HepG2 (cell line): ENCODE measurements at places on chromosomes 3 and 15. TPM values are rescaled to one million over a fixed set of nuclear protein-coding genes. Genes with fewer than 3 reads are reported as not detected.

GRCh38 chr3:34300621-34301020, 502.2 kb downstream of the PDCD6IP start:
- H3K27me3 ChIP-seq: no peaks in the 10 kb centered on the region
- H3K36me3 ChIP-seq: no peaks in the 10 kb centered on the region
- H3K27ac ChIP-seq: no peak overlapping the region

DNA sequence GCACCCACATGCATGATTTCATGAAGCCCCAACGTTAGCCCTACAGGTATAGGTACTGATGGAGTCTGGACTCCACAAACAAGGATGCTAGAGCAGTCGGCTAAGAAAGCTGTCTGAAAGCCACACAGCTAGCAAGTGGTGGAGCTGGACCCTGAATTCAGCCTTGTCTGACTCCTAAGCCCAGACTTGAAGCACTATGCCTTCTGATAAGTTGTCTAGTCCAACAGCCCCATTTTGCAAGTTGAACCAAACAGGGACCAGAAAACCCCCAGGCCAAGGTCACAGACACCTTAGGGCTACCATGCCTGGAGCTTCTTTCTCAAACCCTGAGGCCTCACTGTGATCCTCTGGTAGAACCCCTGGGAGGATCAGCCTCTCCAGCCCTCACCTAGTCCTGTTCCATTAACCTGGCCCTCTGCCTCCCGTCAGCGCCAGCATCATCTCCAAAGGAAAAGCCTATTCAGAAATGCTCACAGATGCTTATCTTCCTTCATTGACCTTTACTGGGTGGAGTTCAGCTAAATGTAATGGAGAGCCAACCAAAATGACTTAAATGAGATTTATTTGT, 1.7 kb upstream of the SLCO2A1 start:
- no peak for DNase-seq
- no peaks in the 10 kb centered on the region for H3K36me3 ChIP-seq
- H3K4me1 ChIP-seq: peaks cover 36% of the 10 kb centered on the region
- H3K27me3 ChIP-seq: peaks cover 31% of the 10 kb centered on the region
- H3K27ac ChIP-seq: no peak overlapping the region
- H3K4me3 ChIP-seq: no peak overlapping the region

GRCh38 chr15:38150148-38150547, 102.5 kb upstream of the SPRED1 start:
- H3K27me3 ChIP-seq: no peaks in the 10 kb centered on the region
- H3K36me3 ChIP-seq: no peaks in the 10 kb centered on the region
- no peaks in the 10 kb centered on the region for H3K4me1 ChIP-seq
- DNase-seq: no peak
- no peak overlapping the region for H3K27ac ChIP-seq

DNA sequence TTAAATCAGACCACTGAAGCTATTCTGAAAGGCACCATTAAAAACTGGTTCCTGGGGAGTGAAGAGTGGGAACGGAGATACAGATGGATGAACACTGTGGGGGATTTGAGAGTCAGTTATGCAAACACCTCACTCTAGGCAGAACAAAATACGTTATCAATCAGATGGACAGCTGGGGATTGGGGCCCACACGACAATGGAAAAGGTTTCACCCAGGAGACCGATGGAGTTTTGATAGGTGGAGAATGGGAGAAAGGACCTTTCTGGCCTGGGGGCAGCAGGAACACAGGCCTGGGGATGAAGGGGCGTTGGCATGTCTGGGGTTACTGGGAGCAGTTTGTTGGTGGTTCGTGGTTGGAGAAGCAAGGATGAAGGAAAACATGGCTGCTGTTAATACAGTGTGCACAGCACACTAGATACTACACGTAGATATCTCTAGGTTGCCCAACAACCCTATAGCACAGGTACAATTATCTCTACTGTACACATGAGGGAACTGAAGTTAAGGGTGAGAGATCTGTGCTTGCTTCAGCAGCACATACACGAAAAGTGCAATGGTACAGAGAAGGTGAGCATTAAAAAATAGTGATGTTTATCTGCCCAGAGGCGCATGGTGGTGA, 16.5 kb downstream of the ST6GAL1 start:
- no peak for DNase-seq
- no peaks in the 10 kb centered on the region for H3K36me3 ChIP-seq
- H3K4me1 ChIP-seq: 0 out of 2 replicates have a peak, but pooled peaks cover 8% of the 10 kb centered on the region
- no peak overlapping the region for H3K4me3 ChIP-seq

GRCh38 chr15:41780727-41781126, 6.4 kb downstream of the MAPKBP1 start:
- H3K36me3 ChIP-seq: no peaks in the 10 kb centered on the region
- H3K27me3 ChIP-seq: no peaks in the 10 kb centered on the region
- H3K4me3 ChIP-seq: no peak overlapping the region
- peak overlapping the region; percentile 65 for H3K27ac ChIP-seq
- DNase-seq: no peak
- peaks cover 74% of the 10 kb centered on the region for H3K4me1 ChIP-seq

DNA sequence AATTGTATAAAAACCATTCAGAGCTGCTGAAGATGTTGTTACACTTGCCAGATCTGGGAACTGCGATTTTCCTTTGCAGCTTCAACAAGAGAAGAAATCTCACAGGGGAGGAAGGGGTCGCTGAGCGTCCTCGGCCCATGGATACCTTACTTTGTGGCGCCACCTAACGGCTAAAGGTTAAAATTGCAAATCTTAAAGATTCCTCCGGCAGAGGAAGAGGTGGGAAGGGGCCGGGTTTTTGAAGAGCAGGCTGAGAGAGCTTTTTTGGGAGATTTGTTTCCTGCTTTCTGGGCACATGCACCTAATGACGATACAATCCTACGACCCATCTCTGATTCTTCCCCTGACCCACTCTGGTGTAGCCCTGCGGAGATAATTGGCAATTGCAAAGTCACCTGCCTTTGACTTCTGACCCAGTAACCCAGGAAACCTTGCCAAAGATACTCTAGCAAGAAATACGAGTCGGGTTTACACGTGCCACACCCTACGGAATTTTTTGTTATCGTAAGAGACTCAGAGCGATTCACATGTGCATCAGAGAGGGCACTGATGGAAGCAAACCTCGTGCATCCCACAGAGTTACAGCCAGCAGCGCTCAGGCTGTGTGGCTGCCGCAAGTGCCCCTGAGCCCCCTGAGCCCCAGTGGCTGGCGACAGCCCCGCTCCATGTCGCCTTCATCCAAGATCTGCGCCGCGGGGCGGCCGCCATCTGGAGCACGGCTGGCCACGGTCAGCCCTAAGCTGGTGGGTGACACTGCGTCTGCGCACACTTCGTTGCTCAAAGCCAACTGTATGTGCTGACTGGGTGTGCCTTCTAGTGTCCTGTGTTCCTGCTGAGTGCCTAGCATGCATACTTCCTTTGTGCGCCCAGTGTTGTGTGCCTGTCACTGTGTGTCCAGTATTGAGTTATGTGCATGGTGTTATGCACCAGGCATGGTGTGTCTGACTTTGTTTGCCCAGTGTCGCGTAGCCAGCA, 55.2 kb upstream of the CHRNA7 start:
- H3K27ac ChIP-seq: no peak overlapping the region
- H3K4me3 ChIP-seq: no peak overlapping the region
- DNase-seq: peak; percentile 25
- H3K4me1 ChIP-seq: no peaks in the 10 kb centered on the region

DNA sequence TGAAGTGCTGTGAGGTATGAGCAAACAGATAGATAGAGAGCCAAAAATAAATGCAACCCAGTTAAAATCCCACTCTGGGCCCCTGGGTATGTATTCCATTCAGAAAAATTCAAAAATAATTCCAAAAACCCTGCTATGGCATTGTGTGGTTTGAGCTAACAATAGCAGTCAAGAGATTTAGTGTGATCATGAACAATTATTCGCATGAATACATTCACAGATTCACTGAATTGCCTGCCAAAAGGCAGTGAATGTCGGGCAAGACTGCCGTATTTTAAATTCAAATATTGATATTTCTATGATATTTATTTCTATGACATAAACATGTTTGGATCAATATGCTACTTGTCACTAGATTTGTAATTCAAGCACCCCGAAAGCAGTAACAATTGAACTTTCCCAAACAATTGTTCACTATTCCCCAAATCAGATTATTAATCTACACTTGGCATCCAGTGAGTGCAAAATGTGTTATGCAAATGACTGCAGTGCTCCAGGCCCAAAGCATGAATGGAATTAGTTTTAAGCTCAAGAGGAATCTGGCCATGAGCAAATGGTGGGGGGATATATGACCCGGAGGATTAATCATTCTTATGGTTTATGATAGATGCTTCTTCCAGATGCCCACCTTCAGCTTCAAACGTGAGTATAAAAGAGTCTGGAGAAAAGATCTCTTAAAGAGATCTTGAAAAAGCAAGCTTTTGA, 417.0 kb upstream of the MEIS2 start:
- no peaks in the 10 kb centered on the region for H3K36me3 ChIP-seq
- H3K27me3 ChIP-seq: no peaks in the 10 kb centered on the region
- no peak for DNase-seq
- H3K4me3 ChIP-seq: no peak overlapping the region
- H3K4me1 ChIP-seq: no peaks in the 10 kb centered on the region

MKRN2OS gene
- total RNA-seq: not detected in 2 replicates

SOX14 gene
- not detected in 2 replicates for total RNA-seq

APBA2 gene
- 0.29 and 0.62 TPM in 2 replicates for total RNA-seq

TKT gene
- total RNA-seq: 196 and 238 TPM in 2 replicates
